NCI-H2081 treated with DMSO at 0.1 percent for 48 hours (cell line): ENCODE measurements at places on chromosomes 6 and 20.

DNA sequence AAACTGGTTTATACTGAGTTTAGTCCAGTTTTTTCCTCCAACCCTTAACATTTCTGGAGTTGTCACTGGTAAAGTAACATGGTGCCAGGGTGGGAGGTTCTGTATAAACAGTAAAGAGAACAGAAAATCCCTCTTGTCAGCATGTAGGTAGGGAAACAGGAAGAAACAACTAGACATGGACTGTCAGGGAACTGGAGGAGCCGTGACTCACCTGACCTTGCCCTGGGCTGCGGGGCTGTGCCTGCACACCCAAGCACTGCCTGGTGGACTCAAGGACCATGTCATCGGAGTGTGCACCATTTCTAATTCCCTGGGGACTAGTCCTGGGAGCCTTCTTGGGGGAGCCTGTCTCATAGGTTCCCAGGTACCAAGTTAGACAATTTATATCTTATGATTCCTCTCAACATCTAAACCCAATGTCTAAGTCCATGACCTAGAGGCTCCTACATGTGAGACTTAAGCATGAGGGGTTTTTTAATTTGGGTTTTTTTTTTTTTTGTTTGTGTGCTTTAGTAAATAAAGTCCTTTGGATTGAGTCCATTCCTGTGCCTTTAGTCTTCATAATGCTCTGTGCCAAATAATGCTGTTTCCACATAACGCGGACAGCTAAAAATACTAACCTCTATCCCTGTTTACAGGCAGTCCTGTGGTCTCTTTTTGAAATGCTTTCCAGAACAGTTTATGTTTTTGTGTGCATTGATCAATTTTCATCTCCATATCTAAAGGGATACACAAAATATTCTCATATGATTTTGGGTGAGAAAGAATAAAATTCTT is 136.9 kb upstream of the SUPT3H start:
- no peak for DNase-seq

DNA sequence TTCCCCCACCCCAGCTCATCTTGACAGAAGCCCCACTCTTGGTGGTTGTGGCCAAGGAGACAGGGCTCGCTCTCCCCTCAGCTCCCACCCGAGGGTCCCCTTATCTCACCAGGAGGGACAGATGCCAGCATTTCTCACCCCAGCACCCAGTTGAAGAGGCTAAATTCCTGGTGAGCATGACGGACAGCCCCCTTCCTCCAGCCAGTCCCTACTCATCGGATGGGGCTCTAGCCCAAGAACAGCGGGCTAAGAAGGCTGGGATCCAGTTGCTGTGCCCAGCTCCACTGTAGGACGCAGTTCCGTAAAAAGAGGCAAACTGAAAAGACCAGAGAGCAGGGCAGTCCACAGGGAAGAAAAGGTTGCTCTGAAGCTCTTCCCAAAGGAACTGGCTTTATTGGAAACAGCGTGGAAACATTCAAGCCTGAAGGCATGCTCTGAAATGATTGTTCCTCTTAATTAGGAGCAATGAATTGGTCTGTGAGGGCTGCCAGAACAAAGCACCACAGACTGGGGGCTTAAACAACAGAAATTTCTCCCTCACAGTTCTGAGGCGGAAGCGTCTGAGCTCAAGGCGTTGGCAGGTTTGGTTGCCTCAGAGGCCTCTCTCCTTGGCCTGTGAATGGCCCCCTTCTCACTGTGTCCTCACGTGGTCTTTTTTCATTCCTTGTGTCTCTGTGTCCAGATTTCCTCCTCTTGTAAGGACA is 17.9 kb upstream of the KIF25 start:
- DNase-seq, result no peak

DNA sequence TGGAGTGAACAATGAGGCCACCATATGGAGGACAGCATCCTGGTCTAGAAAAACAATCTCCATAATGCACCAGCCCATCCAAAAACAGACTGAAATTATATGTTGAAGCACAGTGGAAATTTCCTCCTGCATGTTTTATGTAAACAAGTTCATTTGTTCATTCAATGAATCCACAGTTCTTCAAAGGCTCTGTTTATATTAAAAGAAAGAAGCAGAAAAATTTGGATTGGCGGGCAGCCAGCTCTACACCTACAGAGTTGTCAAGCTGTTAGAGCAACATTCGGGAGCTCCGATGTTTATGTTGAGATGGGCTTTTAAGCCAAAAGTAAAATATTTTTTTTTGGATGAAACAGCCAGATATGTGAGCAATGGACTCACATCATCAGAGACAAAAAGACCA is 395.3 kb upstream of the SULF2 start:
- no peak for DNase-seq

DNA sequence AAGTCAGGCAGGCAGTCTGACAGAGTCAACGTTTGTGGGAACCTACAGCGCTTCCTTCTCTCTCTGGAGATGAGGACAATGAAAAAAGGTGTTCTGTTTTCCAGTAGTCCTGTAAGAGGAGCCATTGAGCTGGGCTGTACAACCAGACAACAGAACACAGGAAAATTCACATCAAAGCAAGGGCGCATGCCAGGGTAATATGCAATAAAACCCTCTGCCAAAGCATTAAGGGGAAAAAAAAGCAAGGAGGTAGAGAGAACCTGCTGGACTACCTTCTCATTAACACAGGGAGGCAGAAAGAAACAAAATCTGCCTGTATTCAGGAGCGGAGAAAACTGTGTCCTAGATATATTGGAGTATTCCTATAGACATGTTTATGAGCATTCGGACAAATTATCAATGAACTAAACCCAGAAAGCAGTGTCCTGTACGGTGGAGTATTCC is 1.3 kb downstream of the RNF24 start:
- DNase-seq, result peak; percentile 47

DNA sequence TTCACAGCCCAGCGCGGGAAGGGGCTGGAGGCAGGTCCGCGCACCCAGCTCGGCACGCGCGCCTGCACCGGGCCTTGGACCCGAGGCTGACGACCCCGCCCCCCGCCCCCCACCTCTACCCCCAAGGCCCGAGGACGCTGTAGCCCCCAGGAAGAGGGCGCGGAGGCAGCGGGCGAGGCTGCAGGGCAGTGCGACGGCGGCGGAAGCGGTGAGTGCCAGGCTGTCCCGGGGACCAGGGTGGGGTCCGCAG is 1.2 kb downstream of the LIME1 start:
- no peak for DNase-seq
